NCI-H774 (cell line): ENCODE measurements at places on chromosomes 5 and 9.

- no peak for DNase-seq
Measured at GRCh38 chr5:110802998-110803397, 64.2 kb downstream of the SLC25A46 start.

- no peak for DNase-seq
Measured at GRCh38 chr5:96335873-96336272, 97.2 kb downstream of the PCSK1 start.

DNA sequence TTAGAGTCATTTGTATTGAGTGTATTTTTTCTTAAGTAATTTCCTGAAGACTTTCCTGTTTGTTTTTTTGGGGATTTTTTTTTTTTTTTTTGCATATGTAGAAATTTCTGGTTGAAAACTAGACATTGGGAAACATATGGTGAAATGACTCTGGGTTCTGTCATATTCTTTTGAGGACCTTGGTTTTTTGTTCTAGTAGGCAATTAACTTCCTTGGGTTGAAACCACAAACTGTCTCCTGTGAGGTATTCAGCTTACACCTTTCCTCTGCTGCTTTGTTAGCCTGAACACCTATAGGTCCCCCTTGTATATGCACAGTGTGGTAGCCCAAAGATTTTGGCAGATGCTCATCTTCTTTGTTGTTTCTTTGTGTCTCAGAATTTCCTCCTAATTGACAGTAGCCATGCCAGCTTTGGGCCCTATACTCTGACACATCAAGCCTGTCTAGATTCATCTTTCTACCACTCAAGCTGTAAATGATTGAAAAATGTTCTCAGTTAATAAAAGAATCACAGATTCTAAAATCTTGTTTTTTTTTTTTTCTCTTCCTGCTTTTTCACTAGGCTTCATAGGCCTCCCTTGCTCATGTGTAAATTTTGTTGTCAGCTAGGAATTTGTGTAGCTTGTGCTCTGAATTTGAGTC lies 140.6 kb downstream of the COMMD10 start:
- DNase-seq: no peak

DNA sequence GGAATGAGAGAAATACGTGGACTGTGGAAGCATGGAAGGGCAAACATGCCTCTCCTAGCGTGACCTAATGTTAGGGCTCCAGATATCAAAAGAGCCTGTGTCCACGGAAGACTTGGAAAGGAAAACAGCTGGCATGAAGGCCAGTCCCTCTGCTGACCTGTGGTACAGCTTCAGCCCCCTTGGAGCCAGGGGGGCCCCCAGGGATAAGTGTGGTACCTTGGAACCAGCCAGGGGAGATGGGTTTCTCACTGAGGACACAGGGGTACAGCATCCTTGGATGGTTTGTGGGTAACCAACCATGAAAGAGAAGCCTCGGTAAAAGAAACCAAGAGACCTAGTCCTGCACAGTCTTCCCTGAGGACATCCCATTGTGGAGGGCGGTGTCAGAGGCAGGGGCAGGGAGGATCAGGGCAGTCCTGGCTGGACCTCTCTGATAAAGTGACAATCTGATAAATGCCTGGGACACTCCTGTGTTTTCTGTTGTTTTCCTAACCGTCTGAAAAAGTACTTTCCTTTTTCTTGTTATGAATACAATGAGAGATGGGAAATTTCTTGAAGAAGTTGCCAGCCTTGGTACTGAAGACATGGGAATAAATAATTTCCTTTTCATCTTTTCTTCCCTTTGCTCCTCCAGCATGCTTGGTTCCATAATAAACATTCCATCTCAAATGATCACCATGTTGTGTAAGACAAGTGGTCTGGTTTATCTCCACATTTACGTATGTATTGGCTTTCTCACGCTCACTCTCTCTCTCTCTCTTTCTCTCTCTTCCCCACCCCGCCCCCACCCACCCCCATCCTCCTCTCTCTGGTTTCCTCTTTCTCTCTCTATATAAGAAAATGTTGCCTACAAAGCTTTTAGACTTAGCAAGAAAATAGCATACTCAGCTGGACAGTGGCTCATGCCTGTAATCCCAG lies 102.1 kb downstream of the SUSD1 start:
- DNase-seq: no peak
